Activated CD4-positive, CD25-positive, alpha-beta regulatory T cell treated with anti-CD3 and anti-CD28 coated beads, Interleukin-2, amount 50 U/mL, for 72 hours (primary cell): ENCODE measurements at places on chromosomes 6 and 20.

DNA sequence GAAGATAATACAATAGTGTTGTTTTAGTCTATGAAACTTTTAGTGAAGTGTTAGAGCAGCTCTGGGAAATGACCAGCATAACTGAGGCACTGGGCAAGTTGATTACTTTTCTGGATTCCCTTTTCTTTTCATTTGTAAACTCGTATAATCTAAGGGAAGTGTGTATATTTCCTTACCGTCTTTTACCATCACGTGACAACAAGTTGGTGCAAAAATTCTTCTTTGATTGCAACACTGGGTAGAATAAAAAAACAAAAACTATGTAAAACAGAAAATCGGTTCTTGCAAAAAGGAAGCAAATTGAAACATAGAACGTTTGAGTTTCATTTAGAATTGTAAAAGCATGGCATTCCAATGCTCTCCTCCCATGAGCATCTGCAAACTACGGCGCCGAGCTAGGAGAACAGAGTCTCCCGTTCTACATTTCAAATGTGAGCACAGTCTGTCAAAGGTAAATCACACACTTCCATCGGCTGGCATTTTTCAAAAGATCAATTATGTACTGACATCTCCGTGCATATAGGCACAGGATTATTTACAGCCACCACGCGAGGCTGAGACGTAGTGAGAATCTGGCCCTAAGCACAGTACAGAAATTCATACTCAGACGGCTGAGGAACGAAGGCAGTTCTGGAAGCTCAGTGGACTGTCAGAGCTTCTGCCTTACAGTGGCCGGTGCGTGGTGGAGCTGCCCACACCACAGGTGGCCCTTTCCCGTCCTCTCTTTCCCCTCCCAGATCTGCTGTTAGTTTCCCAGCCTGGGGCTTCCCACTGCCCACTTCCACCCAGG is 314.0 kb downstream of the BMP7 start:
- no peak for DNase-seq

DNA sequence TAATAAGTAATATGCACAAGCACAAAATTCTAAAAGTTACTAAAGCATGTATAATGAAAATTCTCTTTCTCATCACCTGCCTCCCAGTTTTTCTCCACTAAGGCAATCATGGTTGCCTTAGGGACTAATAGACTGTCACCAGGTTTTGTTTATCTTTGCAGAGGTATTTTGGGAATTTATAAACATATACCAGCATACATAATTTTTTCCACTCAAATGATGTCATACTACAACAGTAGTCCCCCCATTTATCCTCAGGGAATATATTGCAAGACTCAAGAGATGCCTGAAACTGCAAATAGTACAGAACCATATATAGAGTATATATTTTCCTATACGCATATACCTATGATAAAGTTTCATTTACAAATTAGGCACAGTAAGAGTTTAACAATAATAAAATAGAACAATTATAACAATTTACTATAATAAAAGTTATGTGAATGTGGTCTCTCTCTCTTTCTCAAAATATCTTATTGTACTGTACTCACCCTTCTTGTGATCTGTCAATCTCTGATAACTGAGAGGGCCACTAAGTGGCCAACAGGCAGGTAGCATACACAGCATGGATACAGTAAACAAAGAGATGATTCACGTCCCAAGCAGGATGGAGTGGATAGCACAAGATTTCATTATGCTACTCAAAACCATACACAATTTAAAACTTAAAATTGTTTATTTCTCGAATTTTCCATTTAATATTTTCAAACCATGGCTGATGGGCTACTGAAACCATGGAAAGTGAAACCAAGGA is 19.7 kb downstream of the RBL1 start:
- DNase-seq: no peak

DNA sequence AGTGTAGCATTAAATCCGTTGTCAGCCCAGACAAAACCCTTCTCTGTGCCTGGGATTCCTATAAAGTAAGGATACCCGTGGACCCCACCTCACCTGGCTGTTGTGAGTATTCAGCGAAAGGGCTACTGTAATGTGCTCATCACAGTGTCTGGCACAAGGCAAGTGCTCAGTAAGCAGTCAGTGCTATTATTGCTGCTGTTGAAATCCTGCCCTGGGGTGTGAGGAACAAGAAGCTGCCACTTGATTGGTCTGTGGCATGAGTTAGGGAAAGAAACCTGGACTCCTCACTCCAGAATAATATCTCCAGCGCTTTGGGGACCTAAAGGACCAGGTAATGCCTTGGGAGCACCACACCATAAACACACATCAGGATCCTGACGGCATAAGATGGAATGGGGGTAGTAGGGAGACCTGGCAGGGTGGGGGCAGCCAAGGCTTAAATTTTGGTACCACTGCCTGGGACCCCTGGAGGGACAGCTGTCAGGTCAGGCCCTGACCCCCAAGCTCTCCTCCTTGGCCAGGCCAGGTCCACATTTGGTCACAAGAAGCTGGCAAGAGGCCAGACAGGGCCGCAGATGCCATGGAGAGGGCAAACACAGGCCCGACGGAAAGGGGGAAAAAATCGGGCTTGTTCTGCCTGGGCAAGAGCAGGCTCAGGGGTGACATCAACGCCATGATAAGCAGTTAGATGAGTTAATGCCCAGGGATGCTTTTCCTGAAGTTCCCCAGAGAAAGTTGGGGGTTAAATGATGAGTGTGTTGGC is 66.5 kb downstream of the MRPL14 start:
- no peak for DNase-seq

DNA sequence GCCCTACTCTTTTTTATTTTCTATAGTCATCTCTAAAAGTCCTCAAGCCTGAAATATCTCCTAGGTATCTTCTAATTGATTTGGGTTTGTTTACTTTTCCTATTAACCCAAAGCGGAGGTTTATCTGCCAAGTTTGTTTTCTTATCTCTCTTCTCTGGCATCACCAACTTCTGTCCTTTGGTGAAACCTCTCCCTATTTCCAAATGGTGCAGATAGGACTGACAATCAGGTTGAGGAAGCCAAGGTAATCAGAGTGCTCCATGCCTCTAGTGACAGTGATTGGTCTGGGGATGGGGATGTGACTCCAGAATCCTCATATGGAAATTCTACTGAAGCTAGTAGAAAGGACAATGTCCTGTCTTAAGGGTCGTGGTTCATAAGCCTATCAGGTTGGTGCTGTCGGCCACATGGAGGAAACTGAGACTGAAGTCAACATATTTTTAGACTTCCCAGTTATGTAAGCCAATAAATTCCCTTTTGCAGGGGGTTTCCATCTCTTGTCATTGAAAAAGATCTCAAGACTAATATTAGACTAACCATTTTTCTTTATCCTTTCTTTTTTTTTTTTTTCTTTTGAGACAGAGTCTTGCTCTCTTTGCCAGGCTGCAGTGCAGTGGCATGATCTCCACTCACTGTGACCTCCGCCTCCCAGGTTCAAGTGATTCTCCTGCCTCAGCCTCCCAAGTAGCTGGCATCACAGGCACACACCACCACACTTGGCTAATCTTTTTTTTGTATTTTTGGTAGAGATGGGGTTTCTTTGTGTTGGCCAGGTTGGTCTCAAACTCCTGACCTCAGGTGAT is 28.0 kb downstream of the KIF6 start:
- DNase-seq: no peak

- DNase-seq: no peak
Measured at GRCh38 chr6:127768223-127768622, 132.6 kb downstream of the THEMIS start.

- DNase-seq: no peak
Measured at GRCh38 chr6:31763619-31763940, 1.1 kb downstream of the SAPCD1 start.
